ENCODE measurements at places on chromosomes 12 and 14. TPM values are rescaled to one million over a fixed set of nuclear protein-coding genes. Genes with fewer than 3 reads are reported as not detected.

DNA sequence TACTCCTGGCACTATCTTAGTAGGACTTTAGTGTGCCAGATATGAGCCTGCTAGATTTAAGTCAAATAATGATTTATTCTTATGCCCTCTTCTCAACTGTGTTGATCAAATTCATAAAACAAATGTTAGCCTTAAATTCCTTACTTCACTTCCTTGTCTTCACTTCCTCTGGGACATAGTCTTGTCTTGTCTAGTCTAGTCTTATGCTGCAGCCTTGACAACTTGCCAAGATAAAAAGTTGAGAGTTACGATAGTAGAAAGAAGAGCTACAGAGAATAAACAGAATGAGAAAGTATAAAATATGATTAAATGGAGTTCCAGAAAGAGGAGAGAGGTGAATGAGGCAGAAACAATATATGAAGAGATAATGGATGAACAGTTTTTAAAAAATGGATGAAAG lies 378.1 kb downstream of the DAD1 start:
- no peaks in the 10 kb centered on the region for H3K4me1 ChIP-seq
- no peaks in the 10 kb centered on the region for H3K27me3 ChIP-seq
- H3K4me3 ChIP-seq, result no peak overlapping the region
- DNase-seq, result no peak
- H3K36me3 ChIP-seq, result no peaks in the 10 kb centered on the region

DNA sequence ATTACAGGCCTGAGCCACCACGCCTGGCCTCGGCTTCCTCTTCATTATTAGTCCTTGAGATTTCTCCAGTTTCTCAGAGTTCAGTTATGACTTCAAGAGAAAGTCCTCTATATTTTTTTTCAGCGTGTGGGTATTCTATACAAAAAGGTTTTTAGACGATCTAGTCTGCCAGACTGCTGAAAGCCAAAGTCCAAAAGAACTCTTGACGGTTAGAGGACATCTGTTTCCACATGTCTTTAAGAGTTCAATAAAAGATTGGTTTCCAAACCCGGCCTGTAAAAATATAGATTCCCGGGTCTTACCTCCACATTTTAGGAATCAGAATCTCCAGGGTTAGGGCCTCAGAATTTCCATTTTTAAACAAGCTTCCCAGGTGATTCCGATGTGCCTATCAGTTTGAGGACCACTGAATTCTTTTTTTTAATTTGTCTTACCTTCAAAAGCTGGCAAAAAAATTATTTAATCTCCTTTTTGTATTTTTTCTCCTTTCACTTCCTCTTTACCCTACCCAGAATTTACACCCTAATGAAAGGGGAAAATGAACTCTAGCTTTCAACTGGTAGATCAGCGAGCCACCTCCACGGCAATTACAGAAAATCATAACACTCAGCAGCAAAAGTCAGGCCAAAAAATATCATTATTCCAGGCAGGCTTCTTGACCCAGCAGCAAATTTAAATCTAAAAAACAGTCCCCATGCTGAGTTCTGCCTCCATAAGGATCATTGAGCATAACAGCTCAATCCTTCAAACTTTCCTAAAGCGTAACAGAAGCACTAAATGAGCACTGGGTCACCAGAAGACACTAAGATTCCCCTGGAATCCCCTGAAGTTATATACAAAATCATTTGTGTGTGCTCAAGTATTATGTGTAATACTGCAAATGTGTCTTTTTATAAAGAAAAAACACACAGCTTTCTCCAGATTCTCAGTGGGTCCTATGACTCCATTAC lies 8.7 kb downstream of the NT5DC3 start:
- H3K36me3 ChIP-seq, result no peaks in the 10 kb centered on the region
- H3K27me3 ChIP-seq, result no peaks in the 10 kb centered on the region
- no peak for DNase-seq
- H3K27ac ChIP-seq, result no peak overlapping the region
- peaks cover 56% of the 10 kb centered on the region for H3K4me1 ChIP-seq
- H3K4me3 ChIP-seq, result no peak overlapping the region

- peaks cover 44% of the 10 kb centered on the region for H3K36me3 ChIP-seq
- no peak for DNase-seq
- H3K27me3 ChIP-seq, result no peaks in the 10 kb centered on the region
- H3K27ac ChIP-seq, result no peak overlapping the region
- H3K4me3 ChIP-seq, result no peak overlapping the region
Measured at GRCh38 chr14:103728721-103729120, 13.1 kb downstream of the ZFYVE21 start.

GRCh38 chr12:85633491-85633890 lies 202.7 kb downstream of the RASSF9 start:
- DNase-seq, result no peak
- H3K36me3 ChIP-seq, result no peaks in the 10 kb centered on the region
- H3K4me1 ChIP-seq, result no peaks in the 10 kb centered on the region
- H3K4me3 ChIP-seq, result no peak overlapping the region

- no peaks in the 10 kb centered on the region for H3K27me3 ChIP-seq
- H3K4me1 ChIP-seq, result peaks cover 90% of the 10 kb centered on the region
- H3K27ac ChIP-seq, result peak overlapping the region; percentile 72
- no peak overlapping the region for H3K4me3 ChIP-seq
- H3K36me3 ChIP-seq, result no peaks in the 10 kb centered on the region
- no peak for DNase-seq
Measured at GRCh38 chr14:103127861-103128598, 4.8 kb downstream of the TNFAIP2 start.

GRCh38 chr14:75247286-75247922 lies 31.2 kb upstream of the FOS start:
- H3K27me3 ChIP-seq, result no peaks in the 10 kb centered on the region
- H3K4me1 ChIP-seq, result peaks cover 3% of the 10 kb centered on the region
- no peaks in the 10 kb centered on the region for H3K36me3 ChIP-seq
- H3K27ac ChIP-seq, result no peak overlapping the region
- no peak for DNase-seq

Gene SLCO1B1
- total RNA-seq, result not detected

Gene MANSC4
- total RNA-seq, result not detected

All from vagina (tissue), 2 donors.